ENCODE measurements at places on chromosomes 3 and 15.

GRCh38 chr3:23804441-23805209 is 1.1 kb upstream of the UBE2E1 start:
- DNase-seq, result no peak

GRCh38 chr3:112048911-112049310 is 14.4 kb downstream of the TMPRSS7 start:
- no peak for DNase-seq

GRCh38 chr3:41502481-41502880 is 303.2 kb downstream of the CTNNB1 start:
- DNase-seq, result no peak

DNA sequence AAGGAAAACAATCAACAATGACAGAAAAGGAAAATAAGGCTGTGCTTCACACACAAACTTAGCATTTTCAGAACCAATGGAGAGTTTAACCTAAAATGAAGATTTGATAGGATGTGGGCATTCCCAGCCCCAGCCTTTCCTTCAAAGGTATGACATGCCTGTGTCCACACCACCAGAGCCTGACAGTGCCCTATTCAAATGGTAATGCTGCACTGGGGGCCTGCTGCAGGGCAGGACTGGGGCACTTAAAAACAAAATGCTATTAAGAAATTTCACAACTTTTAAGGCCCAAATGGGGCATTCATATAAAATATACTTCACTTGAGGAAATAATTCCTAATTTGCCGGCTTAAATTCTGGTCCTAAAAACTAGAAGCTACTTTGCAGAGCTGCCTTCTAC is 30.9 kb upstream of the TKT start:
- DNase-seq, result no peak

- DNase-seq, result no peak
Observed at GRCh38 chr15:88509964-88510363, 36.5 kb downstream of the DET1 start.

GRCh38 chr3:53846851-53847155 is 435 bp downstream of the IL17RB start:
- DNase-seq, result no peak

- no peak for DNase-seq
Observed at GRCh38 chr15:38708672-38709180, 144.1 kb upstream of the RASGRP1 start.

DNA sequence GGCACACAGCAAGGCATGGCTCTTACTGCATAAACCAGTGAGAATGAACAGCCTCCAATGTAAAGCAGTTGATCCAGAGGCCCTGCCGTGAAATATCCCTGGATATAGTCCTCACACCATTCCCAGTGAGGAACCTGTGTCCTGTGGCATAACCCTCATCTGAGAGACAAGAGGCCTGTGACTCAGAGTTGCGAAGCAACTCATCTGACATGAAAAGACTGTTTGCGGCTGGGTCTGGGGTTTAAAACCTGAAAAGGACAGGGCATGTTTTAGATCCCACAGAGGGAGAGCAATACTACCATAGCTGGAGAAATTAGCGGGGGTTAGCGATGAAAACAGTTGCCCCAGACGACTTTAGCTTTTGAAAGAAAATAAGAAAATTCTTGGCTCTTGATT is 165.3 kb upstream of the BHLHE40 start:
- no peak for DNase-seq

DNA sequence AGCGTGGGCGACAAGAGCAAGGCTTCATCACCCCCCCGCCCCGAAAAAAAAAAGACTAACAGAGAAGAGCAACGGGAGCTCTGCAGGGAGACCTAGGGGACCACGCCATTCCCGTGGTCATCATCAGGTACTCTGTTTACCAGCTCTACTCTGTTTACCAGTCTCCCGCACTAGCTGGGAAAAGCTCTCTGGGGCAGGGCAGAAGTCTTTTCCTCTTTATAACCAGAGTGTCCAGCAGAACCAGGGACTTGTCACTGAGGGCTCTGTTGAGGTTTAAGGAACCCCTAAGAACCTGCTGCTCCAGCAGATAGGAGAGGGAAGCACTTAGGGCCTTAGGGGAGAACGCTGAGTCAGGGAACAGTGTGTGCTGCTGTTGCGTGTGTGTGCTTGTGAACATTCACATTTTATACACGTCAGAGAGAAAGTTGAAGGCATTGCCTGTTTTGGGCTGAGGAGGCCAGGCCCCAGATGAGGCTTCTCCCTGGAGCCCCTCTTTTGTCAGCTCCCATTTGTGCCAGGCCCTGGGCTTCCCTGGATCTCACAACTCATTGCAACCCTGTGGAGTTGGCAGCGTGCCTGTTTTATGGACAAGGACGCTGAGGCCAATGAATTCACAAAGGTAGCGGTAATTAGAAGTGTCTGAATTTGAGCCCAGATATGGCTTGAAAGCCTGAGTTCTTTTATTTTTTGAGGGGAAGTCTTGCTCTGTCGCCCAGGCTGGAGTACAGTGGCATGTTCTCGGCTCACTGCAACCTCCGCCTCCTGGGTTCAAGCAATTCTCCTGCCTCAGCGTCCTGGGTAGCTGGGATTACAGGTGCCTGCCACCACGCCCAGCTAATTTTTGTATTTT is 24.2 kb upstream of the ERICH6 start:
- DNase-seq, result no peak

- DNase-seq, result peak; percentile 49
Observed at GRCh38 chr3:173624086-173624485, 226.5 kb downstream of the NLGN1 start.

DNA sequence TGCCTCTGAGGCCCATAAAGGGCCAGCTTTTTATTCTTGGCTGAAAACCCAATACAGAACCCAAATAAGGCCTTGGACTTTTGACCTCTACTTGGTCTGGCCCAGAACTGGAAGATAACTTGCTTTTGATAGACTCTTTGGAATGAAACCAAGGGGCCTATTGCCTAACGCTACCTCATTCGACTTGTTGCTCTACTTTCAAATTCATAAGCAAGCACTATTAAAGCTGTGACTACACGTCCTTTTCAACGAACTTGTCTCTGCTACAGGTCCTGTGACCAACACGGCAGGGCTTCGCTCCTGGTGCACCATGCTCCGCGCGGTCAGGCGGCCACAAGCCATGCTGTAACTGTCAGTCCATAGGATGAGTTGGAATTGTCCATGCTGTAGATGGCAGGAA is 385.4 kb downstream of the MFSD1 start:
- no peak for DNase-seq

GRCh38 chr3:150806185-150806835 is 43.3 kb upstream of the SIAH2 start:
- no peak for DNase-seq

- no peak for DNase-seq
Observed at GRCh38 chr3:42660898-42661297, 7.4 kb downstream of the ZBTB47 start.

DNA sequence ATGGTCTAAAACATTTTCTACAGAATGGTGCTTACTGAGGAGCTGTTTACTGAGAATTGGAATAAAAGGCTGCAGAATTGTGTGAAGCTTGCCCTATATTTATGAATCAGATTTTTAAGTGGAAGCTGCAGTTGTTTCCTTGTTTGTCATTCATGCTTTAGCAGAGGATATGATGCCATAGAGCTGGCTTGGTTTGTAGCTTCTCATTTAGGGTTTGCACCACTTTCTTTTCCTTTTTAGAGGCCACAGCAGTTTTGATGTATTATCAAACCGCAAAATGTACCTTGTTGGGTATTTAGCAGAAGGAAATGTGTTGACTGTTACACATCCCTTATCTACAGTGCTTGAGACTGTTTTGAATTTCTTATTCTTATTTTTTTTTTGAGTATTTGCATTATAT is 66.2 kb downstream of the RASA2 start:
- no peak for DNase-seq

DNA sequence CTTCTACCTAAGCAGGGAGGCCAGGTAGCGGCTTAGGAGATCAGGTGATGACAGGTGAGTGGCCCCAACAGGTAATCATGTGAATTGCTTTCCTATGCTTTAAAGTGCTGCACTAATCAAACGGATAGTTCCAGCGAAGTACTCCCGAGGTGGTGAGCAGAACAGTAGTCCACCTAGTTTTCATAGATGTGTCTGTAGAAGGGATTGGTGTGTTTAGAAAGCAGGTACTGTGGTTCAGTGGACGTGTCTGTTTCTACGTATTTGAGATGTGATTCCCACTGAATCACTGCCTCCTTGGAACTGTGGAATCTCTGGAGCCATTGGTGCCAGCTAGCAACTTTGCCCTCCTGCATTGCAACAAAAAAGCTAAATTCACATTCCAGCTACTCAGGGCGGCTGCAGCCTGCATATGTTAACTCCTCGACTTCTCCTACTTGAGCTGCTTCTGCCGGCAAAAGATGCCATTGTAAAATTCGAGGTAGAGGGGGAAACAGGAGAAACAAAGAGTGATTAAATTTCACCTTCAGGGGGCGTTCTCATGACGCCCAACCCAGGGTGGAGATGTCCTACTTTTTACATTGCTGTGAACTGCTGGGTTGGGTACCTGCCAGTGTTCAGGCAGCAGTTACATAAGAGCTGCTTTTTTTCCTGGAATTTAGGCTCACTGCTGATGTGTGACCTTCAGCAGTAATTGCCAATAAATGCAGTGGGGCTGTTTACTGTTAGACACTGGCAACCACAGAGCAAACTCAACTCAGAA is 227.3 kb downstream of the ITPR1 start:
- DNase-seq, result peak; percentile 97

DNA sequence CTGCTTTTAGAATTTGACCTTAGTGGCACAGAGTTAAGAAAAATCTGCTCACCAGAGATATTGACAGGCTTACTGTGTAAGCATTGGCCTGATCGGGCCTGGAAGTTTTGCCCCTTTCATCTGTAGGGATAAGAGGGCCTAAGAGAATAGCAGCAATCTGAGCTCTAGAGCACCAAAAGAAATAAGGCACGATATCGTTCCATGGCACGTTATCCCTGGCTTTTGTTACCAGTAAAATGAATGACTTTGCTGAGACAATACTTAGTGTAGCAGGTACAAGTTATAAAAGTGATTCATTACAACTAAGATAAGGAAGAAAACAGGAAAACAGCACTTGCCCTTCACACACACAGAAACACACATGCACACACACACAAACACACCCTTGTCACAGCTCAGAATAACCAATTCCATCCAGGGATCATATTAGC is 5.0 kb downstream of the THBS1 start:
- DNase-seq, result no peak

DNA sequence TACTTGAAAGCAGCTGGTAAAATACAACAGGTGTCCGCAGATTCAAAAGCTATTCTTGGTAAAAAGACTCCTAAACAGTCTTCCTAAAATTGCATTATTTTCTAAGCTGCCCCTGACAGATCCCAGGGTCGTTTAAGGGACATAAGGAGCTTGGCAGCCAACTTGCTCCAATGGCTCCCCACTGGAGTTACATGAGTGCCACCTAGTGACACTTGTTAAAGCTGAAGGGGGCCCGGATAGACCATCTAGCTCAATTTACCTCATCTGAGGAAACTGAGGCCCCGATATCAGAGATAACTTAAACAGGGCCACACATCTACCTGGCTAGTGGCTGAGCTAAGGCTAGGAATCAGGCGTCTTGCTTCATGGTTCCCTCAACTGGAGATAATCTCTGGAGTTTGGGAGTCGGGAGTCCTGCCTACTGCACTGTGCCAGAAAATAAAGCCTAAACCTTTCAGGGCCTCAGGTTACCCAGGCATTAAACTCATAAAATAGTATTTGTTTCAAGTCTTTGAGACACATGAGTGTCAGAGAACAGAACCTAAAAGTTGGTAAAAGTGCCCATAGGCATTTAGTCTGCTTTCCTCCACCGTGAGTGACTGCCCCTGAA is 6.5 kb upstream of the TBC1D23 start:
- DNase-seq, result peak; percentile 24

DNA sequence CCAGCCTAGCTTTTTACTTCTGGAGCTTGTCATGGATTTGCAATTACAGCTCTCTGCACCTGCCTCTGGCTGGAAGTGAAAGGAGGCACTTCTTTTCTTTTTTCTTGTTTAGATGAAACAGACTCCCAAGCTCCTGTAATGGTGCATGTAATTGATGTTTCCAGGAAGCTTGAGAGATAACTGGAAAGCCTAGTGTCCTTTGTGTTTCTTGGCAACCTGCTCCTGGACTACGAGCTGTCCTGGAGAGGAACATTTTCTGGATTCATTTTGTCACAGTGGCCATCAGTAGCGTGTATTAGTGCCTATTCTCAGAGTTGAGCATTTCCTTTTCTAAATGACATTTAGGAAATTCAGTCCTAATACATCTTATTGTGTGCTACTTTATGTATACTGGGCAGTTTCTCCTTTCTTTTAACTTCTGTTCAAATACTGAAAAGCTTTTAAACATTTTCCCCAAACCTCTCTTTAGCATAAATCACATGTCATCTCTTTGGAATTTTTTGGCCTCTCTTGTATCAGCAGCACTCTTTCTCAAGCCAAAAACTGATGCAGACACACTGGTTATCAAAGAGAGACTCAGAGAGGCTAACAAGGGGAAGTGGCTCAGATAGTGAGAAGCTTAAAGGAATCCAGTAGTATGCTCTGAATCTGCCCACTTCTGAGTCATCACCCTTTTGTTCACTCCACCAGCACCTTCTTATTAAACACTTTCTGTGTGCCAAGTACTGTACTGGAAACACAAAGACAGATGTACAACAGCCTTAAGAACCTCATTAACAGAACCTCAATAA is 62.6 kb upstream of the SLC2A2 start:
- DNase-seq, result peak; percentile 57

DNA sequence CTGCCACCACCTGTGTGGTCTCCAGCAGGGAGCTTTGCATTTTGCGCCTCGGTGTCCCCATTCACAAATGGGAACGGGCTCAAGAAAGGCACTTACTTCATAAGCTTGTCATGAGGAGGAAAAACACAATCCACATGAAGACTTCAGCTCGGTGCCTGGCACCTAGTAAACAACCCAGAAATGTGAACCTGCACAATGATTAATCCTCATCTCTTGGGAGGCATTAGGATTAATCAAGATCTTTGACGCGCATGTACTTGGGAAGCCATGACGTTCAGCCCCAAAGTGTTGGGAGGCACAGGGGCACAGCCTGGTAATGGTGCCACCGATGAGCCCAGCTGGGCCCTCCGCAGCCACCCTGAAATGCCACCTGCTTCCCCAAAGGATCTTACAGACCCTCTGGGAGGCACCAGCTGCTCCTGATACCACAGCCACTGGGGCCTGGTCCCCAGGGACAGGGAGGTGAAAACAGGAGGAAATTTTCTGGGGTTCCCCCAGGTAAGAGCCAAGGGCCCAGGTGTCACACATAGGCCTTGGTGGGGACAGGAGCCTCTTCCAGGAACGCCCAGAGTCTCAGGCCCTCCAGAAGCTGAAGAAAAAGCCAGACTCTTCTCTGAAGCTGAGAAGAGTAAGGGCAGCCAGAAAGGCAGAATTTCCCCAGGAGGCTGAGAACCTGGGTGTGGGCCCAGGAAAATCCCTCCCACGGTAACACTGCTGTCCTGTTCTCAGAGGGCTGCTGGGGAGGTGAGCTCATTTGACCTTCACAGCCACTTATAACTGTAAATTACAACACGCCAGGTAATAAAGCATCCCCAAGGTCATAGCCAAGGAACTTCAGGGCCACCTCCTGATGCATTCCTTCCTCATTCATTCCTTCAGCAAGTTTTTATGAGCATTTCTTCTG is 507.5 kb downstream of the SHQ1 start:
- no peak for DNase-seq

DNA sequence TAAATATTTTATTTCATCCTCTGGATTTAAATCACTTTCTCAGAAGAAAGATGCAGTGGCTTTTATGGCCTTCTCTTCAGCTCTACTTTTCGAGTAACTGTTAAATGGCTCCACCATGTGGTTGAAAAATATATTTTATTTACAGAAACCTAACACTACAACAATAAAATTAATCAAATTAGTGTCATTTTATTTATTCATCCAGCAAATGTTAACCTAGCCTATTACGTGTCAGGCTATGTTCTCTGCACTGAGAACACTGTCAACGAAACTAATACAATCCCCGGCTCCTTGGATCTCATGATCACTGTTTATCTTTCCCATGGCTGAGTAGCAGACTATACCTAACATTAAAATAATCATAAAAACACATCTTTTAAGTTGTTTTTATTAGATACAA is 148.0 kb upstream of the OSTN start:
- DNase-seq, result peak; percentile 52

Data from kidney glomerular epithelial cell (primary cell).